ENCODE measurements at places on chromosomes 5 and 9.

DNA sequence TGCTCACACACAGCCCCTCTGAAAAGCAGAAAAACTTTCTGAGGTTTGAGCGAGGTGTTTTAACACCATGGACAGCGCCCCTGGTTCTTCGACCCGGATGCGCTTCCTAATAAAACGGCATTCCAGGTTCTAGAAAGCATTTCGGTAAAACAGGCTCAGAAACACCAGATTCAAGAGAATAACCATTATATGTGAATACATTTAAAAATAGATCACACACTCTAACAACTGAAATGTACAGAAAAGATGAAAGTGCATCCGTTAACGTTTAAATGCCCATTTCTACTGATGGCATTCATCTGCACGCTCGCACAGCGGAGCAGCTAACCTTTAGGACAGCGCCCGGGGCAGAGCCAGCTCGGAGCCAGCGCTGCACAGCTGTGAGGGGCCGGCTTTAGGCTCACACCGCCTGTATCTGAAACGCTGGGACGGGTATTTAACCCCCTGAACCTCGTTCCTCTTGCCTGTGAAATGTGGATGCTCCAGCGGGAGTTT, 26.3 kb upstream of the TENT4A start:
- H3K4me3 ChIP-seq = peak overlapping the region; percentile 6
- H3K36me3 ChIP-seq = no peaks in the 10 kb centered on the region
- H3K4me1 ChIP-seq = 0 out of 2 replicates have a peak, but pooled peaks cover 1% of the 10 kb centered on the region
- peak; percentile 22 for DNase-seq
- H3K27ac ChIP-seq = no peak overlapping the region
- no peaks in the 10 kb centered on the region for H3K27me3 ChIP-seq

- DNase-seq = no peak
- H3K4me1 ChIP-seq = peaks cover 7% of the 10 kb centered on the region
- no peak overlapping the region for H3K4me3 ChIP-seq
- no peak overlapping the region for H3K27ac ChIP-seq
- H3K27me3 ChIP-seq = peaks cover 94% of the 10 kb centered on the region
These were observed 17.5 kb downstream of the NR2F1 start for GRCh38 chr5:93600409-93601070.

DNA sequence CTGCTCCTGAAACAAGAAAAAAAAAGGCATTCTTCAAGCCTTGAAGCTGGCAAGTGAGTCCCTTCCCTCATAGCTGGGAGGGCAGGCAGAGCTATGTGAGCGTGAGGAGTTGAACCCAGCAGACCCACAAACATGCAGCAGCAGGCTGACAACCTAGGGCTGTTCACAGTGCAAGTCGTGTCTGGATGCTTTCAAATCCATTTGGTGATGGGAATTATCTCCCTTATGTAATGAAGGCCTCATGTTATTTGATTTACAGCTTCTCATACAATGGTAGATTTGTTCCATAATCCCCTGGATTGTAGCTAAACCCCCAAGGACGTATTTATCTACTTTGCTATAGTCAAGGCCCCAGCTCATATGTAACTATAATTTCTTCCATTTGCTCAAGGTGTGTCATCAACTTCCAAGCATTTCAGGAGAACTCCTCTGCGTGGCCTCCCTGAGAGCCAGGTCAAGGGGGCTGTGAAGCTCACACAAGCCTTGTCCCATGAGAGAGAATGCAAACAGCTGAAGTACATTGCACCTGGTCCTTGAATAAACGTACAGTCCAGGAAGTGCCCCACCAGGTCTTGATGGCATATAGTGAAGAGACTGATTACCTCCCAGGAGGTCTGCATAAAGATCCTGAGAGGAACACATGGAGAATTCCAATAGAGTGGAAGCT, 124.8 kb upstream of the SLC1A3 start:
- H3K27me3 ChIP-seq = no peaks in the 10 kb centered on the region
- H3K4me3 ChIP-seq = no peak overlapping the region
- H3K27ac ChIP-seq = no peak overlapping the region
- DNase-seq = no peak

GRCh38 chr9:6109986-6110385, 94.6 kb upstream of the RANBP6 start:
- H3K36me3 ChIP-seq = no peaks in the 10 kb centered on the region
- H3K4me3 ChIP-seq = no peak overlapping the region
- DNase-seq = no peak
- no peaks in the 10 kb centered on the region for H3K4me1 ChIP-seq
- H3K27ac ChIP-seq = no peak overlapping the region

GRCh38 chr5:145942201-145942600, 5.8 kb downstream of the SH3RF2 start:
- no peaks in the 10 kb centered on the region for H3K27me3 ChIP-seq
- H3K36me3 ChIP-seq = no peaks in the 10 kb centered on the region
- peaks cover 6% of the 10 kb centered on the region for H3K4me1 ChIP-seq

DNA sequence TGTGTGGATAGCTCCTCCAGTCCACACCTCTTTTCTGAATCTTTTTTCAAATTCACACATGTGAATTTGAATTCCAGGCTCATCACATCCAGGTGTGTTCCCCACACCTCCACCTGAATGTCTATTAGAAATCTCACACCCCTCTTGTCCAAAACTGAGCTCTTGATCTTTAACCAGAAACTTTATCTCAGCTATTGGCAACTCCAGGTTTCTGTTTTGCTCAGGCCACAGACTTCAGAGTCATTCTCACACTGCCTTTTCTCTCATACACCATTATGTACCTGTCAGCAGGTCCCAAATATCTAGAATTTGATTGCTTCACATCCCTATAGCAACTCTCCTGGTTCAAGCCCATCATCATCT, 11.6 kb downstream of the NIPSNAP3B start:
- H3K36me3 ChIP-seq = no peaks in the 10 kb centered on the region
- DNase-seq = no peak
- no peaks in the 10 kb centered on the region for H3K27me3 ChIP-seq

GRCh38 chr9:16715404-16715803, 155.1 kb downstream of the BNC2 start:
- H3K4me3 ChIP-seq = no peak overlapping the region
- no peaks in the 10 kb centered on the region for H3K36me3 ChIP-seq
- peaks cover 7% of the 10 kb centered on the region for H3K4me1 ChIP-seq

DNA sequence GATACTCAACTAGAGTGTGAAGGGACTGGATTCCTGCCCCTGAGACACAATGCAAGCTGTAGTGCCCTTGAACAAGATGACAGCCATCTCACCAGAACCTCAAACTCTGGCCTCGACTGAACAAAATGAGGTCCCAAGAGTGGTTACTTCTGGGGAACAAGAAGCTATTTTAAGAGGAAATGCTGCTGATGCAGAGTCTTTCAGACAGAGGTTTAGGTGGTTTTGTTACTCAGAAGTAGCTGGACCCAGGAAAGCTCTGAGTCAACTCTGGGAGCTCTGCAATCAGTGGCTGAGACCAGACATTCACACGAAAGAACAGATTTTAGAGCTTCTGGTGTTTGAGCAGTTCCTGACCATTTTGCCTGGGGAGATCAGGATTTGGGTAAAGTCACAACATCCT, 2.4 kb downstream of the ZNF483 start:
- H3K4me3 ChIP-seq = no peak overlapping the region
- H3K4me1 ChIP-seq = peaks cover 5% of the 10 kb centered on the region
- no peaks in the 10 kb centered on the region for H3K27me3 ChIP-seq
- no peak for DNase-seq

GRCh38 chr5:176902911-176903664, 3.9 kb upstream of the HK3 start:
- no peaks in the 10 kb centered on the region for H3K27me3 ChIP-seq
- no peak for DNase-seq
- H3K4me3 ChIP-seq = no peak overlapping the region
- H3K27ac ChIP-seq = no peak overlapping the region
- no peaks in the 10 kb centered on the region for H3K4me1 ChIP-seq

DNA sequence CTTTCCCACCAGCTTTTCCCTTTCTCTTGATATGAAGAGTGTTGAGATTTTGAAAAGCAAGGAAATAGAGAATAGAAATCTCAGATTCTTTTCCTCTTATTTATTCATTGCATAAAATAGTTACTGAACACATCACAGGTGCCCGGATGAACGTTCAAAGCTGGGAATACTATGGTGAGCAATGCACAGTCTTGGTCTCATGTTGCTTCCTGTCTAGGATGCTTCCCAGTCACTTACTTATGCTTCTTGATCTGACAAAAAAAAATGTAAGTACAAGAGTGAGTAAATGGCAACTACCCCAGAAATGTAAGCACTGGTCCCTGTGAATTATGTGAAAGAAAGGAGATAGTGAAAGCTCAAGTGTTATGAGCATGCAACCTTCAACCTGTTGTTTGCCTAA, 153.5 kb upstream of the S1PR3 start:
- H3K4me1 ChIP-seq = no peaks in the 10 kb centered on the region
- no peak overlapping the region for H3K4me3 ChIP-seq
- no peak for DNase-seq
- H3K27ac ChIP-seq = no peak overlapping the region
- H3K36me3 ChIP-seq = no peaks in the 10 kb centered on the region
- no peaks in the 10 kb centered on the region for H3K27me3 ChIP-seq

- no peaks in the 10 kb centered on the region for H3K4me1 ChIP-seq
- H3K27ac ChIP-seq = no peak overlapping the region
- H3K4me3 ChIP-seq = no peak overlapping the region
- H3K27me3 ChIP-seq = no peaks in the 10 kb centered on the region
These were observed 15.7 kb upstream of the STARD4 start for GRCh38 chr5:111528056-111528455.

DNA sequence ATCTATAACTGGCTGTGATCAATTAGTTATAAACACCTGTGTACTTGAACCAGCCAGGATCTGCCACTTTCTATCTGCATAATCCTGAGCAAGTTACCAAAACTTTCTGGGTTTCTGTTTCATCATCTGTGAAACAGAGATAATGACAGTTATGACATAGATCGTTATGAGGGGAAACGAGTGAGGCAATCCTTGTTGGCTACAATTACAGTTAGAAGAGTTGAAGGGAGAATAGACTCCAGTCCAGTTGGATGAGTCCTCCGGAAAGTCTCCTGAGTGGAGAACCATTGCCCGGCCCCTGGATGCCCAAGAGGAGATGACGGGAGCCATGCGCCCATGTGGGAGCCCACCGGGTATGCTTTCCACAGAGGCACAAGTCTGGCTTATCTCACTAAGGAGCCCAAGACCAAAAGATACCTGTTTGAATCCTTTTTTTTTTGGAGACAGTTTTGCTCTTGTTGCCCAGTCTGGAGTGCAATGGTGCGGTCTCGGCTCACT, 4.5 kb downstream of the PDE6A start:
- H3K36me3 ChIP-seq = no peaks in the 10 kb centered on the region
- no peaks in the 10 kb centered on the region for H3K4me1 ChIP-seq
- no peaks in the 10 kb centered on the region for H3K27me3 ChIP-seq
- H3K4me3 ChIP-seq = no peak overlapping the region
- no peak for DNase-seq
- H3K27ac ChIP-seq = no peak overlapping the region

GRCh38 chr5:39970117-39970798, 545.5 kb upstream of the DAB2 start:
- H3K36me3 ChIP-seq = no peaks in the 10 kb centered on the region
- no peak for DNase-seq
- no peak overlapping the region for H3K4me3 ChIP-seq
- H3K27me3 ChIP-seq = no peaks in the 10 kb centered on the region
- H3K27ac ChIP-seq = no peak overlapping the region

GRCh38 chr5:103526164-103526915, 36.2 kb downstream of the NUDT12 start:
- no peaks in the 10 kb centered on the region for H3K27me3 ChIP-seq
- H3K27ac ChIP-seq = no peak overlapping the region
- H3K36me3 ChIP-seq = no peaks in the 10 kb centered on the region
- DNase-seq = no peak
- H3K4me3 ChIP-seq = no peak overlapping the region
- H3K4me1 ChIP-seq = no peaks in the 10 kb centered on the region

DNA sequence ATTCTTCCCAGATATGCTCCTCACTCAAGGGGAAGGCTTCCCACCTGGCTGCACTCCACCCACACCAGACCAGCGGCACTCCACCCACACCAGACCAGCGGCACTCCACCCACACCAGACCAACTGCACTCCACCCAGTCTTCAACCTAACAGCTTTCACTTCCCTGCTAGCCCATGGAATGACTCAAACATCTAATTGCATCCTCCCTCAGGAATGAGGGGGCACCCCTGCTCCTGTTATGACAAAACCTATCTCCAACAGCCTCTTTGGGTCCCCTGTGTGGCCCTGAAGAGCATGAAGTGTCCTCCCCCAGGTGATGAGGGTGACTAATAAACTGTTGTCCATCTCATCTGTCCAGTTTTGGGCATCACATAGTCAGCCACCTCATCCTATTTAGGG, 556.6 kb upstream of the TUSC1 start:
- H3K4me1 ChIP-seq = no peaks in the 10 kb centered on the region
- DNase-seq = no peak
- no peaks in the 10 kb centered on the region for H3K27me3 ChIP-seq

DNA sequence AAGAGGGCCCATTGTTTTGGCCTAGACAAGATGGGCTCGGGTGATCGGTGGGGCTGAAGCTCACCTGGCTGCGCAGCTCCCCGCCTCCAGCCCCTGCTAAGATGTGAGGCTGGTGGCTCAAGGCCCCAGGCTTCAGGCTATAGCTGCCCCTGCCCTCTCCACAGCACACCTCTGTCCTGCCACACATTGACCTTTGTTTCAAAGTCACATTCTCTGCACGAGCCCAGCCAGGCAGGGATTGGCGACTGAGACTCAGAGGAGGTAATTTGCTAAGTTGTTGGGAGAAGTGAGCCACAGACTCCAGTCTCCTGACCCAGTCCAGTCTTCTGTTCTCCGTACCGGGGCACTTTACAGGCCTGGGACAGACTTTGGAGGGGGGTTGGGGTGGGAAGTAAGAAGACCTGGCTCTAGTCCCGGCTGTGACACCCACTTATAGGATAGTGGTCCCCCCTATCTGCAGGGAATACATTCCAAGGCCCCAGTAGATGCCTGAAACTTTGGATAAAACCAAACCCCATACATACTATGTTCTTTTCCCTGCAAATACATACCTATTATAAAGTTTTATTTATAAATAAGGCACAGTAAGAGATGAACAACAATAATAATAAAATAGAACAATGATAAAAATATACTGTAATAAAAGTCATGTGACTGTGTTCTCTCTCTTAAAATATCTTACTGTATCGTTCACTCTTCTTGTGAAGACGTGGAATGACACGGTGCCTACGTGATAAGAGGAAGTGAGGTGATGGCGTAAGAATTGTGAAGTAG, 13.3 kb downstream of the PDGFRB start:
- H3K27me3 ChIP-seq = no peaks in the 10 kb centered on the region
- DNase-seq = no peak
- no peak overlapping the region for H3K4me3 ChIP-seq
- no peaks in the 10 kb centered on the region for H3K36me3 ChIP-seq
- H3K4me1 ChIP-seq = peaks cover 12% of the 10 kb centered on the region

GRCh38 chr5:137778772-137779564, 24.8 kb upstream of the HNRNPA0 start:
- no peaks in the 10 kb centered on the region for H3K4me1 ChIP-seq
- H3K36me3 ChIP-seq = no peaks in the 10 kb centered on the region
- no peak for DNase-seq
- H3K27ac ChIP-seq = no peak overlapping the region

GRCh38 chr5:58378613-58379390, 81.1 kb downstream of the PLK2 start:
- no peak for DNase-seq
- H3K4me3 ChIP-seq = no peak overlapping the region
- no peaks in the 10 kb centered on the region for H3K36me3 ChIP-seq
- no peaks in the 10 kb centered on the region for H3K4me1 ChIP-seq
- no peaks in the 10 kb centered on the region for H3K27me3 ChIP-seq
